ENCODE measurements at places on chromosomes 12 and 14.
A peak's percentile ranks its signal among the peaks of the same experiment; 100 is the strongest.

DNA sequence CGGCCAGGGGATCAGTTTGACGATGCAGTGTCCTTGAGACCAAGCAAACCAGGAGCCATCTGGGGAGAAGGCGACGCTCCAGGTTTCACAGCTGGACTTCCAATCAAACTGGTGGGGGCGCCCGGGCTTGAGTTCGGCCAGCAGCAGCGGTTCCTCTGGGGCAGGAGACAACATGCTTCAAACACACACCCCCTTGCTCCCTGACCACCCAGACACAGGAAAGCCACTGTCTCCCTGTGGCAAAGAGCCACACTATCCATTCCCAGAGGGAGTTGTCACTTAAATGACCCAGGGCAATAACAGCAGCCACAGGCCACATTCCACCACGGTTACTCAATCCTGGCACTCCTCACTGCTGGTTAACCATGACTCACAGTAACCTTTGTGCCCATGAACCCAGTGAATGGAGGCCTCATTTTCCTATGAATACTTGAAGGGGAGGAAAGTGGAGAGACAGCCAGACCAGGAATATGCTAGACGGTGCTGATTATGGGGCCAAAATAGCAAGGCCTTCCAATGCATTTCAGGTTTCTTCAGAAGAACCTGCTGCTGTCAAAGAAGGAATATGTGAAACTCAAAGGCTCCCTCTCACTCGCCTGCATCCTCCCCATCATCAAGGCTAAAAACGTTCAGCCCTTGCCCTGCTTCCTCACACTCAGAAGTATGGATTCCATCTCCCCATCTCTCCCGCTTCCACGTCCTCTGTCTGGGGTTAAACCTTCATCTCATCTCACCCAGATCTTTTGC lies 8.5 kb downstream of the WSB2 start:
- DNase-seq: peak; percentile 75

- DNase-seq: no peak
Measured at GRCh38 chr14:61153431-61153830, 127.7 kb downstream of the TMEM30B start.

GRCh38 chr14:29928117-29928640 lies 532 bp upstream of the PRKD1 start:
- DNase-seq: no peak

GRCh38 chr14:20690848-20691640 lies 2.5 kb downstream of the ANG start:
- peak; percentile 60 for DNase-seq

- peak; percentile 26 for DNase-seq
Measured at GRCh38 chr12:116370004-116370404, 92.5 kb upstream of the MED13L start.
